Cerebellar cortex (tissue), 1 donor: ENCODE measurements at places on chromosomes 6 and 20.

GRCh38 chr6:119065382-119065781 is 13.1 kb downstream of the FAM184A start:
- DNase-seq: no peak

GRCh38 chr6:169917153-169917552 is 165.7 kb downstream of the ERMARD start:
- no peak for DNase-seq

DNA sequence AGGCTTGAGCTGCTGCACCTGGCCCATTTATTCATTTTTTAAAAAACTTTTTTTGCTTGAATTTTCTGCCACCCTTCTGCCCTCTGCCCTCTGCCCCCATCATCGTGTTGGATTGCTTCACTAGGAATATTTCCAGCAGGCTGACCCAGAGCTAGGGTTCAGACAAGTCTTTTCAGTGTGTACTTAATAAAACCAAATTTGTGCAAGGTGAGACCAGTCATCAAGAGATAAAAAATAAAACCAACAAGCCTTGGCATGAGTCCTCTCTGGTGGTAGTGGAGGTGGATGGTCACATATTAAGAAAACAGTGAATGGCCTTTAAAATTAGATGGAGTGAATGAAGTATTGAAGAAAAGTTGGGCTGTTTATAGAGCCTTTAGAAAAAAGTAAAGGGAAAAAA is 239.6 kb downstream of the CDKAL1 start:
- DNase-seq: no peak

DNA sequence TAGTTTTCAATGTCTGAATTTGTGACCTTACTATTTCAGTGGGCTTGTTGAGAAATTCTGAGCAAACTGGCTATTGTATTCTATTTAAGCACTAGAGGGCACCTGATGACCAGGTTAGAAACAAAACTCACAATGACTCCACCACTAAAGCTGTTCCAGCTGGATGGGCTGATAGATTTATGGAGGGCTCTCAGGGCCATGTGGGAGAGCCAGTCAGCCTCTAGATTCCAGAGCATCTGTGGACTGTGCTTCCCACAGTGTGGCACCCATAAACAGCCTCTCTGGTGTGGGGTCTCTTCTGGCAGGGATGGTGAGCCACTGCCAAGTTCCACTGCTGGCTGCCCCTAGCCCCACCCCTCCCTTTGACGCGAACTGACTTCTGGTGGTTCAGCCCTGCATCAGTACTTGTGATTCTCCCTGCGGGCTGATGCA is 29.2 kb downstream of the C6orf58 start:
- peak; percentile 31 for DNase-seq

GRCh38 chr6:23446469-23446967 is 679.5 kb upstream of the NRSN1 start:
- peak; percentile 79 for DNase-seq

DNA sequence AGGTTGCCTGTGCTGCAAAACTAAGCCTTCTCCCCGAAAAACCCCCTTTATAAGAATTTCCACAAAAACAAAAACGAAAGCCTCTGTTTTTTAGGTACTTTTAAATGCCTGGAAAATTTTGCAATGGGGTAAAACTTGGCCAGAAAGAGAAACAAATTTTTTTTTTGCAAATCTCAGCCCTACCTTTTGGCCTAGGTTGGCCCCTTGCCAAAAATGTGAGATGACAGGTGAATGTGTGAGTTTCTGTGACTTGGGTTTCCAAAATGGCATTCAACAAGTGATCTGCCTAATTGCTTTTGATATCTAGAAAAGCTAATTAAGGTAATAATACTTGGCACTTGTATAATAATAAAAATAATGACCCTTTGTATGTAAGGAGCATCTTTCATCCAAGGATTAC is 48.4 kb downstream of the MAFB start:
- no peak for DNase-seq

DNA sequence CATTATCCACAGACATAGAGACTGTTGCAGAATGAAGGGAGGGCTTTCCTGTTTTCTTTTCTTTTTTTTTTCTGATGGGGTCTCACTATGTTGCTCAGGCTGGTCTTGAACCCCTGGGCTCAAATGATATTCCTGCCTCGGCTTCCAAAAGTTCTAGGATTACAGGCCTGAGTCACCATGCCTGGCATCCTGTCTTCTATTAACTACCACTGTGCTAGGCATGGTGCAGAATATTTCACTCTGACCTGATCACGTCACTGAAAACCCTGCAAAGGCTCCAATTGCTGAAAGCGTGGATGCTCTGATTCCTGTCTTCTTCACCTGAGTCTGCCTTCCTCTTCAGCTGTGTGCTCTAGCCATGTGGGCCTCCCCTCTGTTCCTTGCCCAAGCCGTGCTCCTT is 8.5 kb upstream of the DNMT3B start:
- DNase-seq: no peak

GRCh38 chr6:14797875-14798593 is 447.8 kb upstream of the JARID2 start:
- DNase-seq: no peak

- DNase-seq: peak; percentile 55
These were observed 6.5 kb downstream of the CEP162 start for GRCh38 chr6:84220809-84221409.

DNA sequence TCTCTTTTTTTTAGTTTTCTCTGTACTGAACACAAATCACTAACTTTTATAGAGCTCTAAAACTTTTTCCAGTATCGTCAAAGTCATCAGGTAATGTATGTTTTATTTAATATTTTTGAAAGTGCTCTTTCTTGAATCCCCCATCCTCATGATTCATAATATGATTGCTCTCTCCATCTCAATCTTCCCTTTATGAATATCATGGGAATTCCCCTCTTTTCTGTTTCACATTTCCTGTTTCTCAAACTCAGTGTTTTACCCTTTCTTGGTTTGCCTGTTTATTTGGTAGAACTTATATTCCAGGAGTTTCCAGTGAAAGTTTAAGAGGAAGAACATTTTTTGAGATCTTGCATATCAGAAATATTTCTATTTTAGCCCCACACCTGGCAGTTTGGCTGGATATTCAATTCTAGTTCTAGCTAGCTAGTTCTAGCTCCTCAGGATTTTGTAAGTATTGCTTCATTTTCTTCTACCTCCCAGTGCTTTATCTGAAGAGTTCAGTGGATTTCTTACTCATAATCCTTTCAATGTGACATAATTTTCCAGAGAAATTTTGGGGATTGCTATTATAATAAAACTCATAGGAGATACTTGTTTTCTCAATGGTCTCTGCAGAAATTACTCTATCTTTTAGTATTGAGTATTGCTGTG is 6.1 kb upstream of the C6orf58 start:
- DNase-seq: no peak

DNA sequence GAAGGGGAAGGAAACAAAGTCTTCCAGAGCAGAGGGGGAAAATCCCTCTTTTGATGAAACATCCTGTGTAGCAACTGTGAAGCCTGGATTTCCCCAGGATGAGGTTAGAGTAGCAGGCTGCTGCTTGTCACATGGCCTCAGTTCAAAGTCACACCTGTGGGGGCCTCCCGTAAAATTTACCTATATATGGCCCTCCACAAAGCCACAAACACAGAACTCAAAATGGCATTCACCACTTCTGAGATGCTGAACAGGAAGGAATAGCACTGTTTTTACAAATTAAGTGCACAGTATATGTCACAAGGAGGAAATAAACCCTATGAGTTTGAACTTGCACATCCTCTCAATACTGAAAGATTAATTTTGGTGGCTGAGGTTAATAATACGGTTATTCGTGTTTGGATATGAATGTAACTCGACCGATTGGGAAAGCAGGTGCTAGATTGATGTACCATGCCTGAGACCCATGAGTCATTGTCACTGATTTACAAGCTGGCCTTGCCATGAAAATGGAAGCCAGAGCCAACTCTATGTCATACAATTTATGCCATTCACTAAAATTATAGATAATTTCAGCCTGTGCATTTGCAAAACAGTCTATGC is 70.6 kb downstream of the SGK1 start:
- no peak for DNase-seq

DNA sequence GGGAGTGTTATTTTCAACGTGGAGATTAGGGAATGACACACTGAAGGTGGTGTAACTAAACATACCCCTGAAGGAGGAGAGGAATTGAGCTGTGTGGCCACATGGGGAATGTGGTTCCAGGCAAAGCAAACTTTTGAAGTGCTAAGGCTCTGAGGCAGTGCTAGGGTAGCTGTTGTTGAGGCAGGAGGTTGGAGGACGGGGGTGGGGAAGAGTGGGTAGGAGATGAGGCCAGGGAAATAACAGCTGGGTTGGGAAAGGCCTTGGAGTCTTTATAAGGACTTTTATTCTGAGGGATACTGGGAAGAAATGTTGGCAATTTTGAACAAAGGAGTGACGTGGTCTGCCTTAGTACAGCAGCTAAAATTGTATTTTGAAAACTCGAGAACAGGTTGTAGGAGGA is 13.0 kb downstream of the RPRD1B start:
- DNase-seq: no peak

DNA sequence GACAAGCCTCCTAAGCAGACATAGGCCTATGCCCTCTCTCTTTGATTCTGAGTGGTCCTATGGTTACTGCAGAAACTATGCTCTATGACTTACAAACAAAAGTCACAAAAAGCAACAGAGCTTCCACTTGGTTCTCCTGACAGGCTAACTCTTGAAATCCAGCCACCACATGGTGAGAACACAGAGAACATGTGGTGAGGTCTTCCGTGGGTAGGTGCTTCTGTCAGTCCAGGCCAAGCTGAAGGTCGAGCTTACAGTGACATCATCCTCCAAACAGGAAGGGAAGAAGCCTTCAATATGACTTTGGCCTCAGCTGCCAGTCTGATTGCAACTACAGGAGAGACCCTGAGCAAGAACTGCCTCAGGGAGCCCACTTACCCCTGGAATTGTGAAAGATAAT is 265.5 kb downstream of the TBX18 start:
- no peak for DNase-seq
